ENCODE measurements at places on chromosomes 7 and 10.

DNA sequence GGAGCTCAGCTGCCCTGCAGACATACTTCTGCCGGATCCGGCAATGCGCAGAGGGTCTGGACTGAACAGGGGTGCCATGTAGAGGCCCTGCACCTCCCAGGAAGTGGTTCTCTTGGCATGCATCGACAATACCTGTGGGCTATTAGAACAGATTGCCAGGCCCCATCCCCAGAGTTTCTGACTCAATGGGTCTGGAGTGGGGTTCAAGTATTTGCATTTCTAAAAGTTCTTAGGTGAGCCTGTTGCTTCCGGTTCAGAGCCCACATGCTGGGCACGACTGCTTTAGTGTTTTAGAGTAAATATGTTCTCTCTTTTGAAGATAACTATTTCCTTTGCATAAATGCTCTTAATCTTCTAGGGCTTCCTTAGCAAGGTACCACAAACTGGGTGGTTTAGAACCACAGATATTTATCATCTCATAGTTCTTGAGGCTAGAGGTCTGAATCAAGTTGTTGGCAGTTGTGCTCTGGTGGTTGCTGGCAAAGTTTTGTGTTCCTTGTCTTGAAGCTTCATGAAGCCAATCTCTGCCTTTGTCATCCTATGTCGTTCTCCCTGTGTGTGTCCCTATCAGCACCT is 435.5 kb downstream of the TCERG1L start:
- no peak for DNase-seq

- DNase-seq = peak; percentile 95
These were observed 40.1 kb downstream of the PFKP start for GRCh38 chr10:3107426-3107961.

DNA sequence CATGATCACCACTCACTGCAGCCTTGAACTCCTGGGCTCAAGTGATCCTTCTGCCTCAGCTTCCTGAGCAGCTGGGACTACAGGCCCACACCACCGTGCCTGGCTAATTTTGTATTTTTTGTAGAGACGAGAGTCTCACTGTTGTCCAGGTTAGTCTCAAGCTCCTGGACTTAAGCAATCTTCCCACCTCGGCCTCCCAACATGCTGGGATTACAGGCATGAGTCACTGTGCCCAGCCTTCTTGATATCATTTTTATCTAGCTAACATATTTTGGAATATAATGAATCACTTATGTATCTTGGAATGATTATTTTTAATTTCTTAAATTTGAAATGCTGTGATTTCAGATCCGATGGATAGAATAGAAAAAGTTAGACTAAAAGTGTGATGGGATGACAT is 18.4 kb downstream of the ARL4A start:
- no peak for DNase-seq

- peak; percentile 68 for DNase-seq
These were observed 123.3 kb downstream of the TWIST1 start for GRCh38 chr7:18993933-18994668.

- no peak for DNase-seq
These were observed 4.7 kb upstream of the TRIM8 start for GRCh38 chr10:102639537-102639936.

- DNase-seq = no peak
These were observed 219.0 kb downstream of the ANKRD30A start for GRCh38 chr10:37344413-37344812.

DNA sequence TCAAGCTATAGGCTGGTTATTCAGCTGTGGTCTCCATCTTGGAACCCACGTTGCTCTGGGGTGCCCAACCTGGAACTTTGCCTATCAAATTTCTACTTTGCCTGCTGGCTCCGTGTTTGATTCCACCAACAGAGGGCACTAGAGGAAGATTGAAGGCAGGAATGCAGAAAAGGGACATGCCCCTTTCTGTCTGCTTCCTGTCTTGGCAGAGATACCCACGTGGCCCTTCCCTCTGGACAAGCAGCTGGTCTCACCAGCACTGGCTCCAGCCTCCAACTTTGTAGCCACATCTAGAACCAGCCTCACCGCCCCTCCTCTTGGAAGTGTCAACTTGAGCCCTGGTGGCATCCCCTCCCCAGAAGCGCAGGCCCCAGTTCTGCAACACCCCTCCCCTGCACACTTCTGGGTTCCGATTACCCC is 52.1 kb upstream of the ZNF438 start:
- peak; percentile 70 for DNase-seq

DNA sequence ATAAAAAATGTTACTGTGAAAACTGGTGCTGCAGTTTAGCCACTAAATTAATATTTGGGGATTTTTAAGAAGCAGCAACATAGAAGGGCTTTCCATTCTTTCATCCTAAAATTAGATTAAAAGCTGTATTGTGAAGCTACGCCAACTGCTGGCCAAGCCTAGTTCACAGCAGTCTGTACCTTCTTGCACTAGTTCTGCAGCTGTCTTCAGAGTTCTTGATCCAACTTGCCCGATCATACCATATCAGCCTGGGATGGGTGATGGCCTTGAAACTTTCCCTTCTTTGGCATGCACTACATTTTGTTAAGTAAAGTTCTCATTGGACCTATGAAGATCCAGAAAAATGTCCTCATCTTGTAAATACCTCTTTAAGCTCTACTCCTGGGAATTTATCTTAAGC is 20.3 kb upstream of the PANK1 start:
- DNase-seq = no peak

GRCh38 chr10:95531994-95532399 is 29.2 kb downstream of the SORBS1 start:
- DNase-seq = no peak

DNA sequence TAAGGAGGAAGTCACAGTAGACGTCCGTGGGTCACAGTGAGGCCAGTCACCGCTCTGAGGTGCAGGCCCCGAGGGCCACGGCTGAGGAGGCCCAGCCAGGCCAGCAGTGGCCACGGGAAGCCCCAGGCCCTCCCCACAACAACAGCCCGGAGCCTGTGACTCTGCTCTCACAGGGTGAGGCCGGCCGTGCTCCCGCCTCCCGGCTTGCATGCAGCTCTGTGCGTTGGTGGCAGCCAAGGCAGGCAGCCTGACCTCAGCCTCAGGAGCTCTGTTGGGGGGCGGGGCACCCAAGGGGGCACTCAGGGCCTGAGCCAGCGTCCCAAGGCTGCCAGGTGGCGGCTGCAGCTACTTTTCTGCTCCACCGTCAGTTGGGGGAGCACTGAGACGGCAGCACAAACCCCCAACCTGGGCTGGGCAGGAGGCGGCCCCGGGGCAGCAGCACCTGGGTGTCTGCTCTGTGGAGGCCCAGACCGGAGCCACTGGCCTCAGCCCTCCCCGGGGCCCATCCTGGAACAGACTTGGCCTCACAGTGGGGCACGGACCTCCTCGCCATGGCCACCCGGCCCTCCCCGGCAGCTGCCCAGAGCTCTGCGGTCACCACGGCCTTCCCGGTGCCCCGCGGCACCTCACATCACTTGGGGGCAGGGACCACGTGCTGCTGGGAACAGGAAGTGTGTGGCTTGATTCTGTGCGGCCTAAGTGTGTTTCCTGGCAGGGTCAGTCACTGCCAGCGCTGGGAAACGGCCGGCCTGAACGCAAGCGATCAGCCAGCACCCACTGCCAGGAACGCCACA is 13.3 kb downstream of the CYP2W1 start:
- no peak for DNase-seq

- DNase-seq = no peak
These were observed 25.5 kb downstream of the ZNF713 start for GRCh38 chr7:55912748-55913158.

GRCh38 chr10:73577788-73578187 is 13.4 kb downstream of the USP54 start:
- no peak for DNase-seq

GRCh38 chr7:108000875-108001763 is 1.8 kb downstream of the LAMB1 start:
- DNase-seq = peak; percentile 87

DNA sequence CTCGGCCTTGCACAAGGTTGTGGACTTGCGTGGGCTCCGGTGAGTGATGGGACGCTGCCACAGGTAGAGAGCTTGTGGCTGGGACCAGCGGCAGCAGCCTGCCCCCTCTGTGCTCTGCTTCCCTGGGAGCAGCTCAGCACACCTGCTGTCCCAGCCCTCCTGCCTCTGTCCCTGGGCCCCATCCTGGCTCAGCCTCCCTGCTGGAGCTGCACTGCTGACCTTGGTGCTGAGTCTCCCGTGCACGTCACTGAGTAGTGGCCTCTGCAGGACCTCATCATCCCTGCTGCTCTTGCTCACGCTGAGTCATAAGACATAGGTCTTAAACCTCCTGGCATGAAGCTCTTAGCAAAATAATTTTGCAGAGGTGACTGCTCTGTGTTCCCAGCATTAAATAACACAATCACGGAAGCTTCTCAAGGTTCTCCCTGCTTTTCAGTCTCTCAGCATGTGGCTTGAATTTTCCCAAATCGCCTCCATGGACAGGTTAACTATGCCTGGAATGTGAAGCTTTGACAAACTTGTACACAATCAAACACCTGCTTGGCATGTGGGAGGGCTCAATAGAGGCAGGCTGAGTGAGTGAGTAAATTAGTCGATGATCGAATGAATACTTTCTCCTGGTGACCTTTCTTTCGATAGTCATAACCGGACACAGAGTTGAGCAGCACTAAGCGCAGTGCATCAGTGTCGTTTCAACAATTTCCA is 63.8 kb upstream of the NPS start:
- DNase-seq = peak; percentile 68

- DNase-seq = no peak
These were observed 54.1 kb upstream of the AFAP1L2 start for GRCh38 chr10:114458216-114458920.

GRCh38 chr7:2190531-2190930 is 42.2 kb downstream of the MAD1L1 start:
- peak; percentile 81 for DNase-seq

- no peak for DNase-seq
These were observed 286.6 kb downstream of the ELMO1 start for GRCh38 chr7:37162106-37162505.

GRCh38 chr7:45698303-45699014 is 124.3 kb downstream of the ADCY1 start:
- DNase-seq = no peak

DNA sequence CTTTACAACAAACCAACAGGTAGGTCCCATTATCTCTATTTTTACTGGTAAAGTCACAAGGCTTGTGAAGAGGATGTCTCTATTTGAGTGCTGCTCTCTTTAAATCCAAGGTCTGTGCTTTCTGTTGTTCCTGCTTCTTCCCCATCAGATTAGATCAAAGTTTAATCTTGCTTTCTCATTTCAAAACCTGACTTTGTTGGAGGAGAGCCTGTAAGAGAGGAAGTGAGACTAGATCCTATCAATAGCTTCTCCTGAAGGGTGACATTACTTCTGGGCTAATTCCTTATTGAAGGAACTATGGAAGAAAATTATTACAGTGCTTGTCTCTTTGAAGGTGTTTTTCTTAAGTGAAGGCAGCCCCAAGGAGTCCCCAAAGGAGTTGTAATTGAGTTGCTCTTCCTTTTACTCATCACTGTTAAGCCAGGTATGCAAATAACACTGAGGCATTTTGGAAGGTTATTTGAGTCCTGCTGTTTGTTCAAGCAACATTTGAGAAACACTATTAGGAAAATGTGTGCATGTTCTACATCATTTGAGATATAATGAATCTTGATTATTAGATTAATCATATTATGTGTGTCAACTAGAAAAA is 146.2 kb upstream of the MBL2 start:
- DNase-seq = no peak
